ENCODE measurements at places on chromosomes 12 and 14.

DNA sequence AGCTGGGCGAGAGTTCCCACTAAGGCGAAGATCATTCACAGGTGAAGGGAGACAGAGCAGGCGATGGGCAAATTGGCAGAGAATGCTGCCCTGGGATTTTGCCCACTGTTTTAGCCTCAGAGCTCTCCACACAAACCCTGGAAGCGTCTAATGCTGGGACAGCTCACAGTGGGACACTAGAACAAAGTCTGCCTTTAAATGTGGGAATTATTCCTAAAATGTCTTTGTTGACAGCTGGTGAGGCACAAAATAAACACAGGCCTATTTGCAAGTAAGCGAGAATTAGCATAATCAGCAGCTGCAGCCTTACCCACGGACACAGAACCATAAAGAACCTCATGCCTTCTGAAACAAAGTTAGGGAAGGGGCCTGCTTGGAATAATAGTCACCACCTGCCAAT lies 824.5 kb downstream of the AACS start:
- DNase-seq: no peak

- no peak for DNase-seq
Observed at GRCh38 chr12:101552277-101552676, 42.5 kb upstream of the MYBPC1 start.

- peak; percentile 73 for DNase-seq
Observed at GRCh38 chr14:51093371-51094281, 1.3 kb downstream of the TRIM9 start.

- DNase-seq: no peak
Observed at GRCh38 chr12:12507121-12507520, 55.5 kb downstream of the DUSP16 start.

GRCh38 chr12:18217966-18218365 lies 43.4 kb upstream of the PIK3C2G start:
- no peak for DNase-seq

DNA sequence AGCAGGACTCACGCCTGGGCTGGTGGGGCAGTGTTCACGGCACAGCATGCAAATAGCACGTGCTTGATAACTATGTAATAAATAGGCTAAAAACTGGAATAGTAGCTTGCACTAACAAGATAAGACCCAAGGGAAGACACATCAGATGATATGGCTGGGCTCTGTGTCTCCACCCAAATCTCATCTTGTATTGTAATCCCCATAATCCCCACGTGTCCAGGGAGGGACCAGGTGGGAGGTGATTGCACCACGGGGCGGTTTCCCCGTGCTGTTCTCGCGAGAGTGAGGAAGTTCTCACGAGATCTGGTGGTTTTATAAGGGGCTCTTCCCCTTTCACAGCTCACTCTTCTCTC lies 46.9 kb downstream of the RIMBP2 start:
- no peak for DNase-seq

DNA sequence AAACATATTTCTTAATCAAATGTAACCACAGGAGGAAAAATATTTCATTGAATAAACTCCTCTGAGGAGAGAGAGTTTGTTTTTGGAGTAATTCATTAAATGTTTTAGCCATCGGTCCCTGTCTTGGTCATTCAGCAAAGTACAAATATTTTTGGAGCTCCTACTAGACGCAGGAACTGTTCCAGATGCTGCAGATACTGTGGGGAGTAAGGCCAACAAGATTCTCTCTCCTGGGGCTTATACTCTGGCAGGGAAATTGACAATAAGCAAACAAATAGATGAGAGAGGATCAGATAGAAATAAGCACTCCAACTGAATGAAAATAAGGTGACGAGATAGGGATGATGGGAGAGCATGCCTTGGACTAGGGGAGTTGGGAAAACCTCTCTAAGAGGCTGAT lies 264.1 kb downstream of the TTC8 start:
- DNase-seq: no peak

GRCh38 chr14:52678591-52678990 lies 16.8 kb downstream of the ERO1A start:
- DNase-seq: peak; percentile 70

GRCh38 chr12:46578190-46578982 lies 205.8 kb upstream of the SLC38A2 start:
- no peak for DNase-seq

DNA sequence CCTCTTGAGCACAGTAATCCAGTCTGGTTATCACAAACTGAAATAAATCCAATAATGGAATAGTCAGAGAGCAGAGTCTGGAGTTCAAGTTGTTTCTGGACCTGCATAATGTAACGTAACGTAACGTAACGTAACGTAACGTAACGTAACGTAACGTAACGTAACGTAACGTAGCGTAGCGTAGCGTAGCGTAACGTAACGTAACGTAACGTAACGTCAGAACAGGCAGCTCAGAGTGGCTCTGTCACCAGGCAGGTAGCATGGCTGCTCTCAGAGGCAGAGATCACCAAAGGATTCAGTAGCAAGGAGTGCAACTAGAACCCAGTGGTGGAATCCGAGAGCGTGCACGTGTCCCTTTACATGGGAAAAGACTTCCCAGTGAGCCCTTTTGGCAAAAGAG lies 85.7 kb upstream of the USP44 start:
- no peak for DNase-seq

DNA sequence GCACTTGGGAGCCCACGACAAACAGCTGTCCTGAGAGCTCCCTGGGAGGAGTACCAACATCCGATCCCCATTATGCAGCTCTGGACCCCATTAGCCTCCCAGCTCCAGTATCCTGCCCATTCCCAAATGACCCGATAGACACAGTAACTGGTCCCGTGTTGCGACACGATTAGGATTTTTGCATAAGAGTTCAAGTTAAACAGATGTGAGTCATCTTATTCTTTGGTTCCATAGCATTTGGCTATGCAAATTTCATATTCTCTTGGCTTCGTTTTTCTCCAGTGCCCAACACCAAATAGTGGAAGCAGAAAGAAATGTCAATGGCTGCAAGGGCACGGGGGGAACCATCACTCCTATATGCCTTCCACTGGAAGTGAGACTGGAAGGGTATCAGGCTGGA lies 43.0 kb upstream of the LRRC10 start:
- DNase-seq: peak; percentile 68

GRCh38 chr12:65881965-65882413 lies 57.7 kb downstream of the HMGA2 start:
- DNase-seq: no peak

GRCh38 chr14:24087004-24087403 lies 7.1 kb upstream of the PCK2 start:
- no peak for DNase-seq

- DNase-seq: no peak
Observed at GRCh38 chr12:104939089-104939488, 19.0 kb downstream of the SLC41A2 start.

- peak; percentile 84 for DNase-seq
Observed at GRCh38 chr12:126874427-126875026, 1392.4 kb upstream of the TMEM132C start.

- DNase-seq: no peak
Observed at GRCh38 chr12:110367181-110367864, 36.2 kb downstream of the ANAPC7 start.

DNA sequence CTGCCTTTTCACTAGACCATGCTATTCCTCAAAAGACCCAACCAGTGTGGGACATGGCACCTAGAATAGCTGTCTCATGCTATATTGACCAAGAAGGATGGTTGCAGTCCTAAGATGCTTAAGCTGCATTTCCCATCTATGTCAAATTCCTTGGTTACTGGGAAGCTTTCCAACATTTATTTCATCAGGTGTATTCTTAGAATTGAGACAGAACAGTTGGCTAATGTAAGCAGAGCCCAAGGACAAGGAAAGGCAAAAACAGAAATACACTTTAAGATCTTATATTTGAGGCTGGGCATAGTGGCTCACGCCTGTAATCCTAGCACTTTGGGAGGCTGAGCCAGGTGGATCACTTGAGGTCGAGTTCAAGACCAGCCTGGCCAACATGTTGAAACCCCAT lies 24.7 kb downstream of the ARG2 start:
- DNase-seq: no peak

GRCh38 chr12:86748894-86749293 lies 492.7 kb upstream of the MGAT4C start:
- DNase-seq: no peak

GRCh38 chr12:60921541-60921940 lies 1325.7 kb downstream of the SLC16A7 start:
- no peak for DNase-seq

DNA sequence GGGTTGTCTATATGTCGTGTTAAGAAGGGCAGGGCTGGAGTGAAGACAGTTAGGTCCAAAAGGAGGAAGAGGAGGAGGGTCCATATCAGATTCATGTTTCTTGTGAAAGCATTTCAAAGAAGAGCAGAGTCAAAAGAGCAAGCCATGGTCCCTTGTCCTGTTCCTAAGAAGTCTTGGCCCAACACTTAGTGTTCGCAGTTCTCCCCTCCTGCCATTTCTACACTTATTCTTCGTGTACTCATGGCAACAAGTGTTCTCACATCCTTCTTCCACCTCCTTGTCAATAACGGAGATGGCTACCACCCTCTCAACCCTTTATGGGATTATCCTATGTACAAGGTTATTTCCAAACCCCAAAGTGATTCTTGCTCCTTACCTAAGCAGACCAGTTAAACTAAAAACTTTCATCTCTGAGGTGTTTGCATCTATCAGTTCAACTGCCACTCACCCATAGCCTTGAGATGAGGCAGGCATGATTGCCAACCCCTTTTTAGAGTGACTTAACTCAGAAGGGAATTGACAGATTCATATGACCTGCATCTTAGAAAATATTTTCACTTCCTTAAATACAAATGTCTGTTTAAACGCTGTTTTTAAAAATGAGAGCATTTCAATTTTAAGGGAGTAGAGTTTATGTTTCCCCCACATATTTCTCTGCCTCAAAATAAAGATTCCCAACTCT lies 19.8 kb upstream of the RNASE2 start:
- peak; percentile 55 for DNase-seq

GRCh38 chr12:48671231-48671856 lies 10.7 kb downstream of the KANSL2 start:
- DNase-seq: no peak

- no peak for DNase-seq
Observed at GRCh38 chr14:29242755-29243754, 476.5 kb downstream of the FOXG1 start.

- no peak for DNase-seq
Observed at GRCh38 chr14:86936556-86936955, 1056.4 kb downstream of the GALC start.

GRCh38 chr14:77316872-77317301 lies 3.8 kb downstream of the POMT2 start:
- DNase-seq: no peak

DNA sequence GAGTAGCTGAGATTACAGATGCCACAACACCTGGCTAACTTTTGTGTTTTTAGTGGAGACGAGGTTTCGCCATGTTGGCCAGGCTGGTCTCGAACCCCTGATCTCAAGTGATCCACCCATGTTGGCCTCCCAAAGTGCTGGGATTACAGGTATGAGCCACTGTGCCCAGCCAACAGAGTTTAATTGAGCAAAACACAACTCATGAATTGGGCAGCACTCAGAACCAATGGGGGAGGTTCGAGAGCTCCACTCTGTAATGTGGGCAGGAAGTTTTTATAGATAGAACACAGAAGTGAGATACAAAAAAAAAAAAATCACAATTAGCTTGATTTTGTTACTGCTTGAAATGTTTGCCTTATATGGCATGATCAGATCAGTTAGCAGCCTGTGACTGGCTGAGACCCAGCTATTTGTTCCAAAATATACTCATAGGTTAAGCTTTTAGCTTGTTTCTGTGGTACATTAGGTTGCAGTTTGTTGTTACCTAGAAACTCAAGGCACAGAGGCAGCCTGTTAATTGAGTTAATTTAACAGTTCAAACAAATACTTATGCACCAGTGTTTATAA lies 1.4 kb upstream of the P2RX2 start:
- DNase-seq: no peak

- DNase-seq: no peak
Observed at GRCh38 chr12:1488908-1489381, 105.4 kb downstream of the FBXL14 start.

GRCh38 chr12:75487308-75487707 lies 6.8 kb downstream of the GLIPR1 start:
- no peak for DNase-seq

GRCh38 chr12:66047411-66048021 lies 83.0 kb downstream of the LLPH start:
- DNase-seq: no peak

- no peak for DNase-seq
Observed at GRCh38 chr14:60819575-60819974, 85.0 kb downstream of the MNAT1 start.

GRCh38 chr12:66320996-66321395 lies 18.7 kb downstream of the HELB start:
- DNase-seq: no peak

DNA sequence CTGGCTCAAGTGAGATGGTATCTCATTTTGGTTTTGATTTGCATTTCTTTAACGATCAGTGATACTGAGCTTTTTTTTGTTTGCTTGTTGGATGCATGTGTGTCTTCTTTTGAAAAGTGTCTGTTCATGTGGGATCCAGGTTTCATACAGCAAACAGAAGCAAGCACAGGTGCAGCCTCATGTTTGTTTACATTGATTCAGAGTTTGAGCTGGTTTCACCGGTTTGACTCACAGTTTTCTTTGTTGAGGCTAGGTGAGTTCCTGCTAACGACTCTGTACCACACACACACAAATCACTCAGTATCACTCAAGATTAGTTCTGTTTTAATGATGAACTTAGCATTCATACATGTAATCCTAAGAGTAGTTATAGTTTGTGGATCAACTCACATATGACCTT lies 3.7 kb downstream of the OR10G2 start:
- DNase-seq: no peak

GRCh38 chr14:102930753-102931579 lies 8.5 kb downstream of the AMN start:
- DNase-seq: no peak

- DNase-seq: no peak
Observed at GRCh38 chr14:100785626-100786025, 40.3 kb upstream of the MEG3 start.

- no peak for DNase-seq
Observed at GRCh38 chr12:78885466-78885865, 20.9 kb downstream of the SYT1 start.

- no peak for DNase-seq
Observed at GRCh38 chr14:22781301-22781991, 15.0 kb downstream of the OXA1L start.

DNA sequence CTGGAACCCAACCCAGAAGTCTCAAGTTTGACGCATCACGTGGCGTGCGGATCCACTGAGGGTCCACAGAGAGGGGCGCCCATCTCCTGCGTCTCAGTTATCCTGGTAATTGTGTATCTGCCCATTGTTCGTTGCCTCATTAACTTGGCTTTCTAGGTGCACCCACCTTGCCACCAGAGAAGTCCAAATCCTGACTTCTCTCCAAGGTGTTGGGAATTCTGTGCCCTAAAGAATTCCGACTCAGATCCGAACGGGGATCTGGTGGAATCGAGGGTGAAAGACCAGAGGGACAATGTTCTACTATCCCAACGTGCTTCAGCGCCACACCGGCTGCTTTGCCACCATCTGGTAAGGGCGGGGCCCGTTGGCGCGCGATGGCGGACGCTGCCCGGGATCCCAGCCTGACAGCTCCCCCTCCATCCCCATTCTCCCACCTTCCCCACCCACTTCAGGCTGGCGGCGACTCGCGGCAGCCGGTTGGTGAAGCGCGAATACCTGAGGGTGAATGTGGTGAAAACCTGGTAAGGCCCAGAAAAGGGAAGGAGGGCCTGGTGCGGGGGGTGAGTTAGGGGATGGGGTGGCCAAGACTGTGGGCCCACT lies 481 bp downstream of the REC8 start:
- no peak for DNase-seq

GRCh38 chr14:33460164-33460563 lies 490.7 kb downstream of the EGLN3 start:
- no peak for DNase-seq
